Activated gamma-delta T cell treated with Interleukin-2 at 50 U/mL for 16 hours (primary cell): ENCODE measurements at places on chromosomes 2 and 18.

- DNase-seq = no peak
These were observed 5.9 kb downstream of the SERPINB11 start for GRCh38 chr18:63708650-63709049.

DNA sequence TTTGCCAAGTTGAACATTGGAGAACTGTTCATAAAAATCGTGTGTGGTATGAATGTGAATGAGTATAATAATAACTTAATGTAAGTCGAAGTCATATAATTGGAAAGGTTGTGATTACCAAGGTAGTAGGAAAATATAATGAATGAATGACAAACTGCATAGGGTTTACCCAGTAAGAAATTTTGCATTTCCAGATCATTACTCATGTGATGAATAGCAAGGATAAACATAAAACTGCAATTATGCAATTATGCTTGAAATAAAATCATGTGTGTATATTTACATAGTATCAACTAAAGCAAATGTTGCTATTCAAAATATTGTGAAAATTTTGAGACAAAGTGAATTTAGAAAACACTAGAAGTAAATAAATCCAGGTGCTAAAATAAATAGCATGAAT, 1108.7 kb upstream of the TMEFF2 start:
- no peak for DNase-seq

DNA sequence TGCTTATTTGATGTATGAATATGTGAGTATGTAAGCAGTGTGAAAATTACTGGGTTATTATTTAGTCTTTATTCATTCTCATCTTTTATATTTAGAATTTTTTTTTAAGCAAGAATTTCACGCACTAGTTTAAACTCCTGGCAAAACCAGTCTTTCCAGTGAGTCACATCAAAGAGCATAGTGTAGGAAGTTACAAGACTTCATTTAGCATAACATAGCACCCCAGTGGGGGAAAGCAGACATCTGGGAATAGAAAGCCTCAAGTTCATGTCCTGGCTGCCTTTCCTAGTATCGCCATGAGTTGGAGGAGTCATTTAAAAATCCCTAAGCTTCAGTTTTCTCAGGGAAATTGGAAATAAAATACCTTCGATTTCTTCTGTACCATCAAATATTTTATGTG, 408.3 kb downstream of the NUP35 start:
- no peak for DNase-seq

- DNase-seq = no peak
These were observed 25.2 kb upstream of the ACVR1 start for GRCh38 chr2:157901325-157901724.

GRCh38 chr2:216774180-216774579, 78.8 kb upstream of the IGFBP5 start:
- no peak for DNase-seq

GRCh38 chr2:69570474-69570873, 73.1 kb downstream of the AAK1 start:
- no peak for DNase-seq

DNA sequence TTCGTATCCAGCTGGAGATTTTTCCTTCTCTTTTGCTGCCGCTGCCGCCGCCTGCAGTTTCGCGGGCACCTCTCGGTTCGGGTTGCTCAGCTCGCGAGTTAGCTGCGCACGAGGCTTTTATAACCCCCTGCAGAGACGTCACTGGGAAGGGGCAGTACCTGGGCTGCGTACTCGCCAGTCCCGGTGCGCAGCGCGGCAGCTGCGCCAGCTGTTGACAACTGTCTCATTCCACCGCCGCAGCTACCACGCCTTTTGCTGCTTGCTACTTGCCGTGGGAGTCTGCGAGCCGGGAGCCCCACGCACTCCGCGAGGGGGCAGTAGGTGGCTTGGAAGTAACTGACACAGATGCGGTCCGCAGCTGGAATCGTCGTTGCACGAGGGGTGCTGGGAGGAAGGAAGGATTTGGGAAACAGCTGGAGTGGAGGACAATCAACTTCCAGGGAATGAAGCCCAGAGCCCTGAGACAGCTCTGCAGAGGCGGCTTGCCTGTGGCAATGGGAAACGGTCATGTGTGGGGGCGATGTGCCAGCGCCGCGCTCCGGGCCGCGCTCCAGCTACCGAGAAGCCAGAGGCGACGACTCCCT, at the start of gene TACR1:
TSS of gene TACR1 (minus strand) at position 93 of the 584 bp plus-strand sequence. CDS start 586 bp downstream, outside the sequence.
- no peak for DNase-seq

DNA sequence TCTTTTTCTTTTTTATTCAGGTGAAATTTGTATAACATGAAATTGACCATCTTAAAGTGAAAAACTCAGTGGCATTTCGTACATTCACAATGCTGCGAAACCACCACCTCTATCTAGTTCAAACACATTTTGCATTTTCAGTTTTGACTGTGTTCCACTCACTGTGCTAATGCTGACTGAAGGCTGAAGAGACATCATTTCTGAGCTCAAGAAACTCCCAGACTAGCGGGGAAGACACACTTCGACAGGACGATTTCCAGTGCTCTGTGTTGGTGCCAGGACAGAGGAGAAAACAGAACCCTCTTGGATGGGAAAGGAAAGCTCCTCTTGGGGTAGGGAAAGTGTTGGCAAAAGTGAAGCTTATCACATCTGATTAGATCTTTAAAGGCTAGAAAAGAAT, 44.2 kb upstream of the CBLN2 start:
- no peak for DNase-seq

- DNase-seq = no peak
These were observed 13.7 kb upstream of the NEU4 start for GRCh38 chr2:241795021-241795999.

GRCh38 chr2:207008105-207008990, 69.0 kb downstream of the CPO start:
- DNase-seq = no peak

DNA sequence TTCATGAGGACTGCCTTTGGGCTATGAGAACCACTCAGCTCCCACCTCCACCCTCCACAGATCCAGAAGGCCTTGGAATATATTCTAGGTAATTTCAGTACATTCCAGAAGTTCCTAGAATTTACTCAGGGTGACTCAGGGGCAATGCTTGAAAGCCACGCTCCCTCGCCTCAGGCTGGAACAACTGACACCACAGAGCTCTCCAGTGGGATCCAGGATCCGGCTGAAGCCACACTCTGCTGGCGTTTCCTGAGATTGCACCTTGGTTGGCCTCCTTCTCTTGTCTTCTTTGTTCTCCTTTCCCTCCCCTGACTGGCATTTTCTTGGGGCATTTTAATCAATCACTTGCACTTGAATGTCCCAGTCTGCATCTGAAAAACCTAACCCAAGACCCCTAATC, 92.6 kb upstream of the KCNE4 start:
- no peak for DNase-seq

DNA sequence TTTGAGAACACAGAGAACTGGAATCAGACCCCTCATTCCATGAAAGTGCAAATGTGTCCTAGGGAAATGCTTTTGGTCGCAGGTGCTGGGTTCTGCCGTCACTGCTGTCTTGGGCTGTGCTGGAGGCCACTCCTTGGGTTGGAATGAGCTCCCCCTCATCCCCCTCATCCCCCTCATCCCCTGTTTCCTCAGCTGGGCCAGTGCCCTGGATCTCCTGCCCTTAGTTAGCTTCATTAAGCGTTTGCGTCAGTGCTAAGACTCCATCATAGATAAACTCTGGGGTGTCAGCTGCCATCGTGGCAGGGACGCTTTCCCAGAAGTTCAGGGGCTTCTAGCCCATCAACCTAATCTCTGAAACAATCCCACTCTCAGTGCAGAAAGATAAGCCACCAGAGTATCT, 97.1 kb upstream of the ZNF516 start:
- no peak for DNase-seq

- DNase-seq = peak; percentile 32
These were observed at the start of gene GAD1 for GRCh38 chr2:170816504-170817092. GAD1 (plus strand) TSS chr2:170816887; CDS start chr2:170818592, 1,705 bp downstream.

DNA sequence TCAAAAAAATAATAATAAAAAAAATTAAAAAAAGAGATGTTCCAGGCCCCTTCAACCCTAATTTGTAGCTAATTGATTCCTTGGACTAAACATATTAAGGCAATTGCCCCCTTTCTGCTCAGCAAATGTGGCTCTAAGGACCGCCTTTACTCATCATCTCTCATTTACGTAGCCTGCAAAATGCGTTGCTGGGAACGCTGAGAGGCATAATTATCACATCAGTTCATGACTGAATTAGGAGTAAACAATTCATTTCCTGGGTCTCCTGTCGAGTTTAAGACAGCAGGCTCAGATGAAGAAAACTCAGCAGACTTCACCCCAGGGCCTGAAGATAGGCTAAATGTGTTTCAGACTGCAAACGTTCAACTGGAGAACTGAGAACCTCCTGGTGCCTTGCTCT, 413.5 kb downstream of the NBAS start:
- no peak for DNase-seq

DNA sequence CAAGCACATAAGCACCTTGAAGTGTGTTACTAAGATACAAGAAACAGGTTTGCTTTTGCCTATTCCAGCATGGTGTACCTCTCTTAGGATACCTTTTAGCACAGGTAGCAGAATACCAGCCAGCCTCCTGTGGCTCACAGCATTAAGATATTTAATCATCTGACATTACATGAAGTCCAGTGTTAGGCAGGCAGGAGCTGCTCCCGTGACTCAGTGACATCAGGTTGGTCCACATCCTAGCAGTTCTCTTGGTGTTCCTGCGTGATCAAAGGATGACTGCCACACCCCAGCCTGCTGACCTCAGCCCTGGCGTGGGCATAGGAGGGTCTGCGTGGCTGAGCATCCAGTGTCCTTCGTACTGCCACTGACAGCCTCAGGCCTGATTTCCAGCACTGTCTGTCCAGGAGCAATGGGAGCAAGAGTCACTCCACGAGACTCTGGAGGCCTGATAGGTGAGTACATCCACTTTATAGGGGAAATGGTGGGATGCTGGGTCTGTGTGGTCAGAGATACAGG, 3.6 kb upstream of the DTYMK start:
- no peak for DNase-seq

- DNase-seq = no peak
These were observed 91.5 kb downstream of the GULP1 start for GRCh38 chr2:188383158-188383557.

DNA sequence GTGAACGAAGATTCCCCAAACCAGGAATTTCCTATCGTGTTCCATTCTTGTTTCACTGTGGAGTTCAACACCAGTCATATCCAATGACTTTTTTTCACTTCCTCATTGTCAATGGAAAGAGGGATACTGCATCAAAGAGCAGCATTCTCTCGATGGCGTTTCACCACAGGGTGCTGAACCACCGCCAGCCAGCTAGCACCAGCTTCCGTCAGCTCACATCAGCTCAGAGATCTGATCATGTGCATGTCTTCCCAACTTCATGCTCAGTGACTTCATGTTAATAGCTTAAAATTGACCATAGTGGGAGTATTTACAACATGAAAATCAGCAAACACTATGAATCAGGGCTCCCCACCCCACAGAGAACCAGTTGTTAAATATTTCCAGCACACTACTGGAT, 359.9 kb downstream of the TNS1 start:
- DNase-seq = no peak

DNA sequence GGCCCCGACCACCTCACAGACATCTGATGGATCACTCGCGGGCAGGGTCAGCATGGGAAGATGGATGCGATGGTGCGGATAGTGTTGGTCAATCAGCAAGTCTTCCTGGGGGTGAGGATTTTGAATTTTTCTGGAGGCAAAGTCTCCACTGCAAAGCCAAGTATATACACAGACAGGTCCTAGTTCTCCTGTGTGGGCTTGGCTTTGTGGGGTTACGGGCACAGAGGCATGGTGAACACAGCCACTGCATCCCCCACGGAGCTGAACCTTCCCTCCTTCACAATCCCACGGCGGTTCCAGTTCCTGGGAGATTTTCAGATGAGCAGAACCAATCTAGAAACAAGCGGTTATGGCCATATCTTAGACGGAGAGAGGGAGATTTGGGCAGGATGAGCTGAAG, 35.8 kb downstream of the CNGA3 start:
- no peak for DNase-seq

- no peak for DNase-seq
These were observed 14.9 kb upstream of the ECEL1 start for GRCh38 chr2:232502511-232502910.

- no peak for DNase-seq
These were observed 12.9 kb upstream of the TEX51 start for GRCh38 chr2:126885751-126886210.

- DNase-seq = no peak
These were observed 62.0 kb upstream of the ANKRD44 start for GRCh38 chr2:197372592-197372991.

GRCh38 chr2:225534037-225534436, 134.5 kb downstream of the NYAP2 start:
- no peak for DNase-seq

- DNase-seq = peak; percentile 2
These were observed 27.3 kb downstream of the GPC1 start for GRCh38 chr2:240462707-240463273.

DNA sequence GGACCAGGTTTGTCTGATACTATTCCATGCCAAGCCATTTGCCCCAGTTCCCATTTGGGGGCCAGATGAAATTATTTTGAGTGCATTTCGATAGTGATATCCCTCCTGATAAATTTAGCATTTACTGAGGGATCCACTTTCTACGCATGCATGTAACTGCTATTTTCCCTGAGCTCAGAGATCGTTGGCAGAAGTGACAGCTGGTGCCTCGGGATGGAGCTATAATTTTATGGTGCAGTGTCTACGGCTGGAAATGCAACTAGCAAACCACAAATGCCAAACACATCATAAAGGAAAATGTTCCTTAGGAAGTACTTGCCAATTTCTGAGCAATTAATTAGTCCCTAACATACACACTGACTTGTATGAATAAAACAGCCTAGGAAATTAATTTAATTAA, 254.8 kb downstream of the SLC8A1 start:
- DNase-seq = no peak

GRCh38 chr2:235852526-235852920, 315.7 kb downstream of the GBX2 start:
- no peak for DNase-seq

GRCh38 chr2:155442755-155443372, 744.4 kb downstream of the KCNJ3 start:
- DNase-seq = no peak

DNA sequence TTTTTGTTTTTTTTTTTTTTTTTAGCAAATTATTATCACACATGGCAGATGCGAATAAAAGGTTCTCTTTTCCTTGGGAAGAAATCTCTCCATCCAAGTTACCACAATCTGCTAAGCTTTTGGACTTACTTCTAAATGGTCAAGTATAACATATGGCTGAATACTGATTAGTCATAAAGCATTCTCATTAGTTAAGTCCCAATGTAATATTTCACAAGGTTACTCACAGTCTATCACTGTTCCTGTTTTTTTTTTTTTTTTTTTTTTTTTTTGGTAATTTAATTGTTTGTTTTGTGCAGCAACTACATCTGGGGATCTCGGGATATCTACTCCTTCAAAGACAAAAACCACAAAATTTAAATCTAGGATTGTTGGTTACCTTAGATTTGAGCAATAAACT, 771.7 kb downstream of the CPS1 start:
- no peak for DNase-seq

DNA sequence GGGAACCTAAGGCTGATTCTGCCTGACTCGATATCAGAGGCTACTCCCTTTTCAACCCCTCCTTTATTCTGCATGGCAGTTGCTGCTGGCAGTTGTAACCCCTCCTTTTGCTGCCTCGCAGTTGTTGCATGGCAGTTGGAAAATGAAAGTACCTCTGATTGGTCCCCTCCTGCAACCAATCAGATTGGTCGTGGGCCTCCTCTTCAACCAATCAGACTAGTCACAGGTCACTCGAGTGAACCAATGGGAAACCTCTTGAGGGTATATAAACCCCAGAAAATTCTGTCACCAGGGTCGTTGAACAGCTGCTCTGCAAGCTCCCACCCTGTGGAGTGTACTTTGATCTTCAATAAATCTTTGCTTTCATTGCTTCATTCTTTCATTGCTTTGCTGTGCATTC, 294.3 kb upstream of the SLC8A1 start:
- DNase-seq = no peak

- no peak for DNase-seq
These were observed 28.4 kb downstream of the YWHAQ start for GRCh38 chr2:9602412-9602811.
